ENCODE measurements at places on chromosomes 3 and 15.

DNA sequence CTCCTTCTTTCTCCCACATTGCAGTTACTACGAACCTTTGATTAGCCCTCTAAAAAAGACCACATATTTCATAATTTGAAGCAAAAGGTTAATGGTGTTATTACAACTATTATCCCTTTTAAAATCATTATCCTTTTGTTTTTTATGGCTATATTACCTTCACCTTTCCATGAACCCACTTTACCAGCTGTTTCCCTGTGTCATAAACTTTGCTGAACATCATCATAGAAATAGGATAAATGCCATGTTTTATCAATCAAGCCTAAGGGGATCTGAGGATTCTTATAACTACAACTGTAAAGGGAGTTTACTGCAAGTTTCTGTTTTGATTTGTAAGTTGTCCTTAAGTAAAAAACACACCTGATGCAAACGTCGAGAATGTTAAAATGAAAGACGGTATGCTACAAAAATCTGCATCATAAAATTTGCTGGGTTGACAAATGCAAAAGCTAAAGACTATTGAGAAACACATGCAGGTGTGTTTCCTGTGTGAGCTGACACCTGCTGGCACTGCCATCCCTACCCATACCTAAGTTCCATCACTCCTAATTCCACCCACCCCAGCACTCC, 39.1 kb upstream of the ARRDC4 start:
- no peak for DNase-seq

DNA sequence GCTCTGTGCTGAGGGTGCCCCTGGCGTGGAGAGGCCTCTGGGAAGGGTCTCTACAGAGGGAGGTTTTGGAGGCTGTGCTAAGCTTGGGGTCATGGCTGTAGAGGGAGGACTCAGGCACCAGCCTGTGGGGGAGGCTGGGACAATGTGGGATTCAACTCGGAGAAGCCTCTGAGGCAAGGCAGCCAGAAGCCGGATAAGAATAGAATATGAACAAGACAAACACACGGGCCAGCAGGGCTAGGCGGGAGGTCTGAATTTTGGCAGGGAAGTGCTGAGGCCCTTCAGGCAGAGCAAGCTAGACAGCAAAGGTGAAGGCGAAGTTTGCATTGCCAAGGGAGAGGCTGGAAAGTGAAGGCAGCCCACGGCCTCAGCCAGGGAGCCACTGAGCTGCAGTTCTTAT, 612.1 kb upstream of the NR2F2 start:
- no peak for DNase-seq

DNA sequence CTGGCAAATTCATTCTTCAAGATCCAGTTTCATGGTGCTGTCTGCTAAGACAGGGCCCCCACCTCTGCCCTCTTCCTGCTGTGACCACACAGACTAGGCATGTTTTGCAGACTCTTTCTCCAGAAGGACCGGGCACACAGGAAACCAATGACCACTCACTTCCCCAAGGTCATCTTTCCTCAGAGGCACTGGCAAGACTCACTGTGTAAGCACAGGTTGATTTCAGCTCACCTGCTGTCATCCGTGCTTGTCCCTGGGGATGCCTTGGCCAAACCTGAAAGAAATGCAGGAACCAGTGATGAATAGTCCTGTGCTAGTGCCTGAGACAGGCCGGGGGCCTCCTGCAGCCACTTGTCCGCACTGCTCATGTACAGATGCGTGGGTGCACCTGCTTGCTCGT, 33.5 kb downstream of the ALS2CL start:
- DNase-seq = no peak

DNA sequence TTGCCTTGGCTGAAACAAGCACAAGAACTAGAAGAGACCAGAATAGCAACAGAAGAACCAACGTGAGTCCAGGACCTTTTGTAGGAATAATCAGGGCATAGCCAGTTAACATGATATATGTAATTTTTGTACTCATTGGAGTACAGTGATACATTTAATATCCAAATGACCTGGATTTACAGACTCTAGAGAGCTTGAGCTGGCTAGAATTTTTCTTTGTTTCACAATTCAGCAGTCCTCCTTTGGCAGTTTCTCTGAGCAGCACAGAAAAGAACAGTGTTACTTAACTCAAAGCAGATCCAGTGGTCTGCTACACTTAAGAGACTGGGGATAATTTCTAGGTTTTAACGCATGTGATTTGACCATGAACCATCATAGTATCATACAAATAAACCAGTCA, 245.7 kb downstream of the ADAMTSL3 start:
- DNase-seq = no peak
